ENCODE measurements at places on chromosomes 11 and 22.

GRCh38 chr11:126597041-126597440 lies 241.6 kb downstream of the ST3GAL4 start:
- DNase-seq = no peak

- DNase-seq = no peak
These were observed 64.7 kb downstream of the ADAMTS15 start for GRCh38 chr11:130513132-130513531.

DNA sequence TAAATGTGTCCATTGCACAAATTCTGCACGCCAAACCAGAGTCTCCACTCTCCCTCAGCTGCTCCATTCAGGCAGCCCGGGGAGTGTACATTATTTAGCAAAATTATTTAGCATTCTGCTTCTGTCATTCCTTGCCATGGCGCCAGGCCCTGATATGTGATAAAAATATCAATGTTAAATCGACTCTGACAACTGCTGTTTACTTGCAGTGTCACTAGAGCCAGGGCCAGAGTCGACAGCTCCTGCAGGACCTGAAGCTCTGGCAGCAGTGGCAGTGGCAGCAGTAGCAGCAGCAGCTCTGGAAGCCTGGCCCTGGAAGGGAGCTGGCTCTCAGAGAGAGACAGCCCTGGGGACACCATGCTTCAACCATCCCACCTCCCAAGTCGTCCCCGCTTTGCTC lies 224.5 kb downstream of the BUD13 start:
- DNase-seq = no peak

GRCh38 chr11:110072930-110073329 lies 20.3 kb upstream of the ZC3H12C start:
- DNase-seq = no peak

- DNase-seq = no peak
These were observed 1.1 kb upstream of the GNB1L start for GRCh38 chr22:19855504-19856409.

GRCh38 chr22:40898850-40899357 lies 37.0 kb upstream of the DNAJB7 start:
- DNase-seq = no peak

Measured in NCI-H1436 treated with DMSO at 0.1 percent for 48 hours (cell line).